ENCODE measurements at places on chromosomes 12 and 14.

GRCh38 chr14:55101698-55102097, 27.4 kb upstream of the LGALS3 start:
- DNase-seq: no peak

DNA sequence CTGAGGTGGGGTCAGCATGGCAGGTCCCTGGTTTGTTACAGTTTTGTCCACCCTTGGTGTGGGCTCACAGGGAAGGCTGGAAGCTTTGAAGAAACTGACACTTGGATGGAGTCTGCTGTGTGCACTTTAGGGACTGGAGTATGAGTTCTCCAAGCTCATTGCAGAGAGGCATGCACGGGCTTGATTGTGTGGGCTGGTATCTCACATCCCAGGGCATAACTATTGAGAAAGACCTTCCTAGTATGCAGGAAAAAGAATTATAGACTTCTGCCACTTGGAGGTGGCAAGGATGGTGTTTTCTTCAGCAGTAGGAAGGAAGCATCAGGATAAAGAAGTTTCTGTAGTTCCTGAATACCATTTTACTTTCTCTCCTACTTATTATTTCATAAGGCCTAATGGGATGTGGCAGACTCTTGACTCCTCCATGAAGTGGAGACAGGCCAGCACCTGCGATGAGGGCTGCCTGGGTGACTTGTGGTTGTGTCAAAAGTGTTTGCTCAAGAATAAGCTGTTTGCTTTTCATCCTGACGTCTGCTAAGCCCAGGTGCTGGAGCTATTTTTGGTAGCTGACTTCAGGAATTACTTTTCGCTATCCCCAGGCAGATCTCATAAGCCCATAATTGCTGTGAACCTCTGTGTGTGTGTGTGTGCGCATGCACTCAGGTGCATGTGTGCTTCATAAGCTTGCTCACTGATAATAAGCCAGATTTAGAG, 125.8 kb downstream of the KTN1 start:
- no peak for DNase-seq

GRCh38 chr12:112420740-112421139, 2.0 kb downstream of the PTPN11 start:
- no peak for DNase-seq

DNA sequence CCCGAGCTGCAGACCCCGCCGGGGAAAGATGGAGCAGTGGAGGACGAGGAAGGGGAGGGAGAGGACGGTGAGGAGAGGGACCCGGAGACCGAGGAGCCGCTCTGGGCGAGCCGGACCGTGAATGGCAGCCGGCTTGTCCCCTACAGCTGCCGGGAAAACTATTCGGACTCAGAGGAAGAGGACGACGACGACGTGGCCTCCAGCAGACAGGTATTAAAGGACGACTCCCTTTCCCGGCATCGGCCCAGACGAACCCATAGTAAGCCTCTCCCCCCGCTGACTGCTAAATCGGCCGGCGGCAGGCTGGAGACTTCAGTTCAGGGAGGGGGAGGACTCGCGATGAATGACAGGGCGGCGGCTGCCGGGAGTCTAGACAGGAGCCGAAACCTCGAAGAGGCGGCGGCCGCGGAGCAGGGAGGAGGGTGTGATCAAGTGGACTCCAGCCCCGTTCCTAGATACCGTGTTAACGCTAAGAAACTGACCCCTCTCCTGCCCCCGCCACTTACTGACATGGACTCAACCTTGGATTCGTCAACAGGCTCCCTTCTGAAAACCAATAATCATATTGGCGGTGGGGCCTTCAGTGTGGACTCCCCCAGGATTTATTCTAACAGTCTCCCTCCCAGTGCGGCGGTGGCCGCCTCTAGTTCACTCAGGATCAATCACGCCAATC, 962 bp downstream of the LEMD3 start:
- peak; percentile 51 for DNase-seq

GRCh38 chr12:76781321-76781720, 17.4 kb downstream of the ZDHHC17 start:
- no peak for DNase-seq

DNA sequence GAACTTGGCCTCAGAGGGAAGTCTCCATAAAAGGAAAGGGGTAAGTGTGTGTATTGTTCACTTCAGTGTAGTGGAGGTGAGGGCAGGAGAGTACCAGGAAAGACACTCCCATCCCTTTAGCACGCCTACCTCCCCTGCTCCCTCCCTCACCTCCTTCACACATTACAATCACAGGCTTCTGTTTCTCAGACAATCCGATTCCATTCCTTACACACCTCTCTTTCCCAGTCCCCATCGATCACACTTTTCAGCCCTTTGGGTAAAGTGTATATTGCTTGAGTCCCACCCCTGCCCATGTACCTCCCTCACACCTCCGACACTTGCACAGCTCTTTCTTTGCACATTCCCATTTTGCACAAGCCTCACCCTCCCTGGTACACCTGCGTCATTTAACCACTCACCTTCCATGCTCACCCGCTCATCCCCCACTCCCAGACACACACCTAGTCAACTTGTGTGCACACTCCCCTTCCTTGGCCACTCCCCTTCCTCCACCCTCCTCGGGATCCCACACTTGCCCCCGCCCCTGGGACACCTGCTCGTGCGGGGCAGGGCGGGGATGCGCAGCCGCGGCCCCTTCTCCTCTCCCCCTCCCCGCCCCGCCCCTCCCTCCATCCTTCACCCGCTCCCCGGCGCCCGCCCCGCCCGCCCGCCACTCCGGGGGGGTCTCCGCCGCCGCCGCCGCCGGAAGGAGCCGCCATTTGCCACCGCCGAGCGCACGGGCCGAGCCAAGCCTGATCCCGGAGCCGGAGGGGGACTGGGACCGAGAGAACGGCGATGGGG, at the start of gene MARCHF9:
TSS of gene MARCHF9 (plus strand) at position 693 of the 783 bp plus-strand sequence. CDS start 426 bp downstream, outside the sequence.
- DNase-seq: peak; percentile 74
